Bronchial smooth muscle cell (primary cell): ENCODE measurements at places on chromosomes 6 and 20. TPM values are rescaled to one million over a fixed set of nuclear protein-coding genes. Genes with fewer than 3 reads are reported as not detected.

The GJA1 gene
- 91.7 and 120 TPM in 2 replicates for total RNA-seq

The CDKN1A gene
- 324 and 371 TPM in 2 replicates for total RNA-seq

The STX7 gene
- 31.5 and 34.3 TPM in 2 replicates for total RNA-seq

The NRSN1 gene
- under 0.01 TPM in 1 of 2 replicates, not detected in the other for total RNA-seq
